Fibroblast of skin of left biceps (primary cell): ENCODE measurements at places on chromosomes 3 and 15.

- DNase-seq = no peak
These were observed 19.8 kb upstream of the MTHFS start for GRCh38 chr15:79916502-79917132.

- no peak for DNase-seq
These were observed 281.3 kb downstream of the FGF12 start for GRCh38 chr3:192445770-192446644.

- peak; percentile 67 for DNase-seq
These were observed 315.1 kb upstream of the CBLB start for GRCh38 chr3:106183762-106184391.

- DNase-seq = no peak
These were observed 5.6 kb downstream of the SLC25A38 start for GRCh38 chr3:39388741-39389248.

GRCh38 chr3:194194757-194195085 lies 58.8 kb downstream of the HES1 start:
- DNase-seq = no peak

- DNase-seq = no peak
These were observed 8.3 kb downstream of the BDH1 start for GRCh38 chr3:197547306-197548011.

- no peak for DNase-seq
These were observed 54.0 kb downstream of the TAFA4 start for GRCh38 chr3:68878322-68878721.

GRCh38 chr3:115930168-115930567 lies 306.9 kb downstream of the GAP43 start:
- DNase-seq = no peak

- DNase-seq = no peak
These were observed 308.1 kb upstream of the COL8A1 start for GRCh38 chr3:99330281-99330680.

DNA sequence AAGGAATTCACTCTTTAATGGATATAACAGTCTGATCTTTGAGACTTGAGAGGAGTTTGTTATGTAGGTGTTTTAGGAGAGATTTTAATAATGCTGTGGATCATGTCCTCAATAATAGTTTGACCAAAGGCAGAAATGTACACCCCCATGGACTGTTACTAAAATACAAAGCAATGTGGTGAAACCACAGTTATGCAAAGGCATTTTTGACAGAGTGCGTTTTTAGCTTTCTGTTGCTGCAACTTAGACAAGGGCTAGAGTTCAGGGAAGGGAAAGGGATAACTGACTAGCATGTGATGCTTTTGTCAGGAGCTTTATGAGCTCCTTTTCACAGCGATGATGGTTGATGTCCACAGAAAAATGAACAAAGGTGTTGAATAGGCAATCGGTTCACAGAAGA lies 3.6 kb upstream of the STARD5 start:
- peak; percentile 73 for DNase-seq

DNA sequence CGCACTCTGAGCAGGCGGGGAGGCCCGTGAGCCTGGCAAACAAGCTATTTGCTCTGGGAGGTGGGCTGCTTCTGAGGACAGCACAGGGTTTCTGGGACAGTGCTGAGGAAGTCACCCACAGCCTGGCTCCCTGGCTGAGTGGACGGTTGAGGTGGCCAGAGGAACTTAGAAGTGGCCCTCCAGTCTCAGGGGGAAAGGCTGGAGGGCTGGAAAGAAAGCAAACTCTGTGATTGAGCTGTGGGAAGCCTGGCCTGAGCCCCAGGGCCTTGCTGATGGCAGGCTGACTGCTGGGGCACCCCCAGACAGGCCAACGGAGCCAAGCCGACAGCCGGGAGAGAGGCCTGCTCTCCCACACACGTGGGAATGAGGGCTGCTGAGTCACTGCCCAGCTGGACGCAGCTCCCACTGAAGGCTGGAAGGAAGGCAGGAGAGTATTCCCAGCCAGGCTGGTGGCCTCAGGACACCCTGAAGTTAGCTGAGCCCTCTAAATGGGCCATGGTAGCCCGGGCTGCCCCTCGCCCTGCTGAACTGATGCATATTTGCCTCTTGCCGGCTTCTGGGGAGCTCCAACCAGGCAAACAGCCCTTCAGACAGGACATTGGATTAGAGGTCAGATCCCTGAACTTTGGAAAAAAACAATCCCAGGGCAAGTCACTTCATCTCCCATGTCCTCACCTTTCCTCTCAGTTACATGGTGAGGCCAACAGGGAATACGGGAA lies 98.0 kb upstream of the TLE3 start:
- no peak for DNase-seq

DNA sequence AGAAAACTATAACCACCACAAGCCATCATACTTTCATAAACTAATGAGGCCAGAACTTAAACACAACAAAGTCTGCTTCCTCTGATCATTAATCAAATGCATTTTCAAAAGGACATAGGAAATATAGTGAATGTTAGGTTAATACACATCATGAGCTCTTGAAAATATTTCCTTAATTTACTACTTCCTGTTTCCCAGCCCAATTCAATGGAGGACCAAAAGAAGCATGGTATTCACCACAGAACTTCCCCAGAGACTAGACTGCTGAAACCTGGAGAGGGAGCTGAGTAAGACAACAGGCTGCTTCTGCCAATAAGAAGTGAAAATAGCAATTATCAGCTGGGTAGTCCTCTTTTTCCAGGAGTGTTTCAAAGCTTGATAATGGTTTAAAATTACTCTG lies 250.3 kb downstream of the ULK4 start:
- peak; percentile 58 for DNase-seq

GRCh38 chr3:32290619-32291018 lies 52.1 kb downstream of the CMTM8 start:
- DNase-seq = no peak

- no peak for DNase-seq
These were observed 87.9 kb downstream of the CHST2 start for GRCh38 chr3:143207338-143207961.

DNA sequence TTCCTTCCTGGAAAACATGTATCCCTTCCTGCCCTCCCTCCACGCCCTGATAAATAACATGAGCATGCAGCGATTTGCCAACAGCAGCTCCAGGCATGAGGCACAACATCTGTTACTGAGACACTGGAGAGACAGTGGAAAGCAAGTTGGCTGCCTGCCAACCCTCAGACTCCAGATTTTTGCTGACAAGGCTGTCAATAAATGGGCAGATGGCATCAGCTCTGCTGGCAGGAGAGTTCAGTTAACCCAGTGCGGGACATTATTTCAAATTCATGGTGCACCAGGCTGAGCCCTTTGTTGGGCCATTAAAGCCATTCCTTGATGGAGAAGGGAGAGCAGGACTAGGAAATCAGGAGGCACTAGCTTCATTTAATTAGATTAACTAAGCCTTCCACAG lies 293.3 kb downstream of the MEX3B start:
- peak; percentile 79 for DNase-seq

DNA sequence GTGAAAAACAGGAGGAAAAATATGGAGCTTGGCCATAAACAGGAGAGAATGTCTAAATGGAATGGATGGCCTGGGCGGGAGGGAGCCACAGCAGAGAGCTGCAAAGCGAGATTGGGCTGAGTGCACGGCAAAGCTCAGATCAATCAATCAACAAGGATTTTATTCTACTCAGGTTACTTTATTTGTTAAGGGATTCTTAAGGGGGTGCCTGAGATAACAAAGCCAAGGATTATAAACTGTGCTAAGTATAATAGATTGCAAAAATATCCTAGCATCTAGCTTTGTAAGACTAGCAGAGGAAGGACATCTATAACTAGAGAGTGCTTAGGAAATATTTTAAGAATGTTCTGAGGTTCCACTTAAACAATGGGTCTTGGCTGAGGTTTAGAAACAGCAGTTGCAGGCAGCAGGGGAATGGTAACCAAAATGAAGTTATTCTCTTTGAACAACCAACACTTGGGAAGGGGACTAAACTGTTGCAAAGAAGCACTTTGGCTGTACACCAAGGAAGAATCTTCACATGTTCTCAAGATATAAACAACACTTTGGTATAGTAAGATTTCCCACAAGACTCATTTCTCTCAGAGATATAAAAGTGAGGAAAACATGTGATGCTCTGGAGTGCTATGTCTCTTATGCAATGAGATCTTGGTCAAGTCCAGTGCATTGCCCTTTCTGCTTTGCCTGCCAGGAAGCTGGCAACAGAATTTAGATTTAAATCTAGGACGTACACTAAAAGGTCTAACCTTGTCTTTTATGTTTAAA lies 35.5 kb downstream of the TMEM212 start:
- DNase-seq = peak; percentile 74

GRCh38 chr15:72562878-72563277 lies 88.7 kb downstream of the ARIH1 start:
- no peak for DNase-seq

- DNase-seq = no peak
These were observed 223.0 kb upstream of the MLF1 start for GRCh38 chr3:158347966-158348365.

DNA sequence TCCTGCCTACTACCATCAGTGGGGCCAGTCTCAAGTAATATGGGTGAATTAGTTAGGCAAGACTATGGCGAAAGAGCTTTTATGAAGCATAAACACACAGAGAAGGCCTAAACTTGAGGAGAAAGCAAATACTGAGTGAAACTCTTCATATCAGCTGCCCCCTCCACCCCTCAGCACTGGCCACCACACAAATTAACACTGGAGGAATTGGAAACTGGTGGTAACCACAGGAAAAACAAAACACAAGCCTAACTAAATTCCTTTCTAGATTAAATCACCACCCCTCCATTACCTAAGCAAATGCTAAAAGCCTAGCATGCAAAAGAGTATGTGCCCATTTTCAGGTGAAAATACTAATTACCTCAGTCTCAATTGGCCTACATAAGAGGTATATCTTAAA lies 774.7 kb upstream of the NECTIN3 start:
- DNase-seq = no peak

DNA sequence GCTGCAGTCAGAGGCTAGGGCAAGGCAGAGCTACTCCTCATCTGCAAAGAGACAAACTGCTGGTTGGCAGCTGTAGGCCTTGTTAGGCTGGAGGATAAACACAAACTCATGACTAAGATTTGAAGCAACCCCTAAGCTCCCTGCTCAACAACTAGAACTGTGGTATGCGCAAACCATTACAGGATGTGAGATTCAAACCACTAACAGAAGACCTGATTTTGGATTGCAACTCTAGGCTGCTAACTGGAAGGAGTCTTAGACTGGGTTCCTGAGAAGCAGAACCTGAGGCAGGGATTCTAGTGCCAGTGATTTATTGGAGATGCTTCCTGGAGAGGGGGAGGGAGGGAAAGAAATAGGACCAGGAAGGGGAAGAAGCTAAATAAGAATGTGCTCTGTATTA lies 22.5 kb downstream of the CCR4 start:
- no peak for DNase-seq

DNA sequence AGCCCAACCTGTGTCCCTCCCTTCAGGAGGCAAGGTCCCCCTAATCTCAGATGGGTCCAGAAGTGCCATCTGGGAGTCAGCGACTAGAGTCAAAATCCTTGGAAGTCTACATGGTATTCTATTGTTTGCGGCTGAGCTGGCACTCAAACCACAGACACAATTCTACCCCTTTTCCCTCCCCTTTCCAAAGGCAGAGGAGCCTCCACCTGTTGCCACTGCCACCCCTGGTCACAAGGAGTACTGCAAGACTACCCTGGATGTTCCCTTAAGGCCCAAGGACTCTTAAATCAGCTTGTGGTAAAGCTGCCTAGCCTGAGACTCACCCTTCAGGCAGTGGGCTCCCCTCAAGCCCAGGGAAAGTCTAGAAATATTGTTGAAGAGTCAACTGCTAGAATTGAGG lies 4.3 kb upstream of the OR5H6 start:
- DNase-seq = no peak

GRCh38 chr3:133662278-133662651 lies 524 bp upstream of the TOPBP1 start:
- no peak for DNase-seq

- no peak for DNase-seq
These were observed 2.8 kb downstream of the PLXNB1 start for GRCh38 chr3:48426944-48427629.

GRCh38 chr15:72117486-72118016 lies 399 bp downstream of the MYO9A start:
- DNase-seq = peak; percentile 33

- no peak for DNase-seq
These were observed 105.9 kb downstream of the OTOL1 start for GRCh38 chr3:161602475-161602874.

GRCh38 chr3:128226795-128227395 lies 73.6 kb downstream of the EEFSEC start:
- no peak for DNase-seq

DNA sequence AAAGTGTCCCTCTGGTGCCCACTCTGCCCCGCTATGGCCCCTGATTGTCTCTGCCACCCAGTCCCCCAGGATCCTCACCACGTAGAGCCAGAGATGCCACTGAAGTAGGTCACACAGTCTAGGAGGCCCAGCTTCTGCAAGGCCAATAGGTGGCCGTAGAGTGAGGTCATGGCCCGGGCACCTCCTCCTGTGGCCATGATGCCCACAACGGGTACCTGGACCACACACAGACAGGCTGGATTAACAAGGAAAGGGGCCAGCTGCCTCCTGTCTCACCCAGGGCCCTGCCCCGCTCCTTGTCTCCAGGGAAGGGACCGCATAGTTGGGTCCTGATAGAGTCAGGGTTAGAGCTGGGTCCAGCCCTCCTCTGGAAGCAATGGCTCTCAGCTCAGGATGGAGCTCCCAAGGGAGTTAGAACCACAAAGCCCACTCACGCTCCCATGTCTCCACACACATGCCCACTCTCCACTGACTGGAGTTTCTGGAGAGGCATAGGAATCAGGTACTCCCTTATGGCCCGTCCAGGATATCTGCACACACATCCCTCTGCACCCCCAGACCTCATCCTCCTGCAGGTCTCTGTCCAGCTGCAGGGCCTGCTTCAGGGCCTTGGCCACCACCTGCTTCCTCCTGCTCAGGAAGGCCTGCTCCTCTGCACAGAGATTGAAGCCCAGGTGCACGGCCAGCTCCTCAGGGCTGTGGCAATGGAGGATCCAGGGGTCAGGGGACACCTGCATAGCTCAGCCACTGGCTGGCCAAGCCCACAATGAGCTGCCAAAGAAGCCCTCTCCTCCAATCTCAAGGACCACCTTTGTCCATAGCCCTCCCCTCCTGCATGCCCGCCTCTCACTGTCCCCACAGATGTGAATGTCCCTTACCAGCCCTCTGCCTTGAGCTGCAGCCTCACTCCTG lies 13.2 kb downstream of the PLA2G4D start:
- no peak for DNase-seq

GRCh38 chr15:100307241-100308212 lies 34.2 kb downstream of the ADAMTS17 start:
- no peak for DNase-seq

- no peak for DNase-seq
These were observed 8.1 kb downstream of the RRP9 start for GRCh38 chr3:51933471-51934138.

DNA sequence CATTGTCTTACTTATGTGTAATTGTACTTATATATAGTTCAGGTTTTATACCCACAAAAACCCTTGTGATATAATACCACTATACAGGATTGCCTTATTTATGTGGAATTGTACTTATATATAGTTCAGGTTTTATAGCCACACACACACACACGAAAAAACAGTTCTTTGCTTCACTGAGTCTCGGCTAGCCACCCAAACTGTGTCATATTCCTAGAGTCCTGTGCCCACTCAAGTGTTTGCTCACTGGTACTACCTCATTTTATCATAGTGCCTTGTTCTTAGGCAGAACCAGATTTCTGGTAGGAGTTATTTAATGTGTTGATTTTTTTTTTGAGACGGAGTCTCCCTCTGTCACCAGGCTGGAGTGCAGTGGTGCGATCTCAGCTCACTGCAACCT lies 12.5 kb downstream of the RASA2 start:
- no peak for DNase-seq

- DNase-seq = no peak
These were observed 105.1 kb upstream of the TRPM1 start for GRCh38 chr15:31206386-31207181.
